ENCODE measurements at places on chromosomes 5 and 9. TPM values are rescaled to one million over a fixed set of nuclear protein-coding genes. Genes with fewer than 3 reads are reported as not detected.

Gene ZNF366
- not detected for total RNA-seq

Gene AGPAT2
- 11.3 TPM for total RNA-seq

Gene KCNT1
- not detected for total RNA-seq

Gene MIER3
- total RNA-seq, result 12.2 TPM

Gene BAAT
- total RNA-seq, result not detected

Gene TERT
- total RNA-seq, result 12.5 TPM

Gene SLC25A2
- 0.25 TPM for total RNA-seq

Gene ZNF484
- total RNA-seq, result 5.8 TPM

Gene PCDHA3
- not detected for total RNA-seq

Gene SLC6A19
- not detected for total RNA-seq

Gene ENTREP1
- not detected for total RNA-seq

Gene PCA3
- total RNA-seq, result not detected

Gene LEAP2
- 3.5 TPM for total RNA-seq

Gene CERCAM
- 3.5 TPM for total RNA-seq
